Renal pelvis (tissue), 12 donors: ENCODE measurements at places on chromosomes 5 and 9. TPM values are rescaled to one million over a fixed set of nuclear protein-coding genes. Genes with fewer than 3 reads are reported as not detected.

DNA sequence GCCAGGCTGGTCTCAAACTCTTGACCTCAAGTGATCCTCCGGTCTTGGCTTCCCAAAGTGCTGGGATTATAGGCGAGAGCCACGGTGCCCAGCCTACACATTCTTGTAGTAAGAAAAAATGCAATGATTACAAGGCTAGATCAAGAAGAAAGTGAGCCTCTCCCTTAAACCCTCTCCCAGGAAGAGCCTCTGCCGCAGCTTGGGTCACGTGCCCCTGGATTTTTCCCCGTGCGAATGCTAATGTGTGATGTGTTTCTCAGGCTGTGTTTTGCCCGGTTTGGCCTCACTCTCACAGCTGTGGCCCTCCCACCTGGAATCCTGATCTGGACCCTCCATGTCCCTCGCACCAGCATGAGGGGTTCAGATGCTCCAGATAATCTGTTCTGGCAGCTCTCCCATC is 6.9 kb downstream of the PLPP7 start:
- DNase-seq: no peak

DNA sequence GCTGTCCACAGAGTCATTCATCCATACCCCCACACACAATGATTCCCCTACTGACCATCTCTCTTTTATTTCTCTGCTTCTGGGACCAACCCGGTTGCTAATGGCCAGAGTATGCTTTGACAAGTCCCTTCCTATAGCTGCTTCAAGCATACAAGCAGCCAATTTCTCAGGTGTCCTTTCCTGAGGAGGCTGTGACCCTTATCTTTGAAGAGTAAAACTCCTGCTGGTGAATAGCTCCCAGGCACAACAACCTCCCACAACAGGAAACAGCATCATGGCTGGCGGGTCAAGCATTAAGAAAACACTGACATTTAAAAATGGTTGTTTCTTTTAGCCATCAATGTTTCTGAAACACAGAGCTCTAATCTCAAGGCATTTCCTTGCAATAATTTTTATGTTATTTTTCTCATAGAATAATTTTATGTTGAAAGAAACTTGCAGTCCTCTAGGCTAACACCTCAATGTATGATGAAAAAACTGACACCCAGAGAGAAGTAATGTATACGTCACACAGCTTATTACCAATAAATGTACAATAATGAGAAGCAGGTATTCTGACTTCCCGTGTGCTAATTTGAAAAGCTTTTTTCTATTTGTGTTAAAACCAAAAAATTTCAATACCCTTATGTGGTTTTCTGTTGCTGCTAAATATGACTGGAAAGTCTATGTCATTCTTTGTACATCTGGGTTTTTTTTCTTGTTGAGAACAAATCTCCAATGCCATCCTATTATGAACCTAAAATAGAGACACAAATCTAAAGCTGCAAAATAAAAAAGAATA is 7.5 kb upstream of the PAM start:
- no peak for DNase-seq

GRCh38 chr5:142915813-142916424 is 145.7 kb downstream of the ARHGAP26 start:
- no peak for DNase-seq

GRCh38 chr9:116198344-116198743 is 44.8 kb downstream of the PAPPA start:
- no peak for DNase-seq

DNA sequence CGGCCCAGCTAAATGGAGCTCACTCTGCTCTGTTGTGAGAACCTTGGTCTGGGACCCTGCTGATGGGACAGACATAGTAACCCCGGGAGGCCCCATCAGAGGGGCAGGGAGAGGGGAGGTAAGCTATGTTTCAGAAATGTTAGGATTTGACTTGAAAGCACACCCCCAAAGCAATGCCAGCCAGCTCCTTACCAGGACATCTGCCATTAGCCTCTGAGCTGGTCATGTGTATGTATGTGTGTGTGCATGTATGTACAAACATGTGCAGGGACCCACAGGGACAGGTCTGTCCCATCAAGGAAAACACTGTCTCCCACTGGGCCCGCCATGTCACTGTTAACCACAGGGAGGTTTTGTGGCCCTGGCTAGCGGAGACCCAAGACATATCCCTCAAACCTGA is 14.5 kb downstream of the SLC22A4 start:
- DNase-seq: no peak

DNA sequence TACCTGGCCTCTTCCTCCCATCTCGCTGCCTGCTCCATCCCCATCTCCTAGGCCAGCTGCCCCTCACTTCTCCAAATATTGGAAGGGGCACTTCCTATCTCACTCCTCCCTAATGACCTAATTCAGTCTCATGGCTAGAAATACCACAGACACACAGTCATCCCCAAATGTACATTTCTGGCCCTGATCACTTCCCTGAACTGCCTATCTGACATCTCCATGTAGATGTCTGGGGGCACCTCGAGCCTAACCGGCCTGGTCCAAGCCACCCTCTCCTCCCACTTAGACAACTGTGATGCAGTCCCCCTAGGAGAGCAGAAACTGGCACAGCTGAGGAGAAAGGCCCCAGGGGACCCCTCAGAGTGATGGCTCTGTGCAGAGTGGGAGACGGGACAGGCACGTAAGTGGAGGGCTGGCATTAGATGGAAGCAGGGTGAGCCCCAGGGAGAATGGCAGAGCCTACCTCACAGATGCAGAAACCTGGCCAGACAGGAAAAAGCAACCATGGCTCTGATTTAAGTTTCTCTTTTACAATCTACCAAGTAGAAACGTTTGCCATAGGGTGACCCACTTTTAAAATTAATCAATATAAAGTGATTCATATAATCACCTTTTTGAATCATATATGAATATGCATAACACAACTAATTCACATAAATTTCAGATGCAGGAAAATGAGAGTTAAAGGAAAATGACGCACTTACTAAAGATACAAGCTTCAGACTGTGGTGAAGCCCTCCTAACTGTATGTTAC is 22.1 kb downstream of the CAMSAP1 start:
- DNase-seq: no peak

GRCh38 chr5:64437496-64437895 is 68.3 kb upstream of the RGS7BP start:
- no peak for DNase-seq

DNA sequence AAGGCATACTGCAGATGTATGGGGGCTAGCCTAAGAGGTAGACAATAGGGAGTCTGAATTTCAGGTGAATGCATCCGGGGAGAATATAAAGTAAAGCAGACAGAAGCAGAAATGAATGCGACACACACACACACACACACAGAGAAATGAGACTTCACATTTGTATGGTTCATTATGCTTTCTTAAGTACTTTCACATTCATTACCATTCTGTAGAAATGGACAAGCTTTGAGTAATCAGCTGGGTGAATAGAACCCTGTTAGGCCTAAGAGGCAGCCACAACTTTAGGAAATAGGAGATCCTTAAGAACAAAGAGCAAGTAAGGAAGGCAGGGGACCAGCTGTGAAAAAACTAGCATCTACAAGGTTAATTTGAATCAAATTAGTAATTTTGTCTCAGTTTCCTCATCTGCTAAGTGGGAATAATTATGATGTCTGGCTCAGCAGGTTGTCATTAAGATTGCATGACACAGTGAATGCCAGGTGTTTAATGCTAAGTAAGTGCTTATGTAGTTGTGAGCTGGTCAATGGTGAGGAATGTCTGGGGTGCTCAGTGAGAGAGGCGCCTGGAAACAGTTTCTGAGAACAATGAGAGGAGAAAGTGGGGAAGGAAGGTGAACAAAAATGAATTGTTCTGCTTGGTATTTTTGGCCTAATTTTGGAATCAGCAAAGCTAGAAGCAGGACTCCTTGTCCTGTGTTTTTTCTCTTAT is 265.8 kb upstream of the CLINT1 start:
- no peak for DNase-seq

DNA sequence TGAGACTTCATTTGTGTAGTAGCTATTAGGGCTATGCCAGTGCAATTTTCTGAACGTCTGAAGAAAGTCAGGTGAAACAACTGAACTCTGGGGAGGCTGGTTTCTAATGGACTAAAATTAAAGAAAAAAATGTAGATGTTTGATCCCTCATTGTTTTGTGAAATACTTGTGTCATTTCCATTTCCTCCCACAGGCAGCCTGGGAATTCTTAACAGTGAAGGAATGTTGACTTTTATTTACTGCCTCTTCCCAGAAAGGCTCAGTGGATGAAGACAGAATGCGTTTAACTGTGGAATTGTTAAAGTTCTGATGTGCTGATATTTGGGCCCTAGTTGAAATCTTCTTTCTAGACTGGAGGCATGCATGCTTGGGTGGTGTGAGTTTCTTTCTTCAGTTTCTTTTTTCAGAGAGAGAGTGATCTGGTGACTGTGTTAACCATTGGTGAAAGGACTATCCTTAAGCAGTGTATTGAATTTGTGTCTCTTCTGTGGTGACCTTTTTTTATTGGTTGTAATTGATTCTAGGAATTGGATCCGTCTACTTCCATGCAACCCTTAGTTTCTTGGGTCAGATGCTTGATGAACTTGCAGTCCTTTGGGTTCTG is 15.5 kb downstream of the ACER2 start:
- DNase-seq: no peak

GRCh38 chr5:101278917-101279316 is 375.8 kb upstream of the ST8SIA4 start:
- no peak for DNase-seq

GRCh38 chr5:162672061-162672460 is 604.5 kb downstream of the GABRG2 start:
- DNase-seq: no peak

DNA sequence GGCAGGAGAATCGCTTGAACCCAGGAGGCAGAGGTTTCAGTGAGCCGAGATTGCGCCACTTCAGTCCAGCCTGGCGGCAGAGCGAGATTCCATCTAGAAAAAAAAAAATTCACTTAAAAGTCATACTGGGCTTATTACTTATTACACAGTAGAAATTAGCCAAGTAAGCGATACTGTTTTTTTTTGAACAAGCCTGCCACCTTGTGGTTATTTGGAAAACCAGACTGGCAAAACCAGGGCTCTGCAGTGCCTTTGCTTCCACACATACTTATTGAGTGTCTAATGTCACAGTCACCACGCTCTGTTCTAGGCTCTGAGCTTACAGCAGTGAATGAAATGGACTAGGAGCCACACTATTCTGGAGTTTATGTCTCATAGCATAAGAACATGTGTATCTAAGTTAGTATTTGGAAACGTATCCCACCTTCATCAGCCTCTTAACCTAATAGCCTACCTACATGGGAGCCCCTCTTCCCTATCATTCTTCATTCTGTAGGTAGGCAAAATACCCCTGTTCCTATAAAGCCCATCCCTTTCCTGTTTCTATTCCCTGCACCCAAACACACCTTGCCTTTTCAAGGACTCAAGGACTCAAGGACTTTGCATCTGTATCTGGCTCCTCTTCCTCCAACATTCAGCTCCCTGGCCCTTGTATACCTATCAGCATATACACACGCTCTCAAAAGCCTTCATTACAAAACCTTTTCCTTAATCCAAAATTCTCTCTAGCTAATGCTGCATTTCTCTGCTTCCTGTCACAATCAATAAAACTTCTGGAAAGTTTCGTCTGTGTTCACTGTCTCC is 13.9 kb upstream of the BASP1 start:
- peak; percentile 73 for DNase-seq

DNA sequence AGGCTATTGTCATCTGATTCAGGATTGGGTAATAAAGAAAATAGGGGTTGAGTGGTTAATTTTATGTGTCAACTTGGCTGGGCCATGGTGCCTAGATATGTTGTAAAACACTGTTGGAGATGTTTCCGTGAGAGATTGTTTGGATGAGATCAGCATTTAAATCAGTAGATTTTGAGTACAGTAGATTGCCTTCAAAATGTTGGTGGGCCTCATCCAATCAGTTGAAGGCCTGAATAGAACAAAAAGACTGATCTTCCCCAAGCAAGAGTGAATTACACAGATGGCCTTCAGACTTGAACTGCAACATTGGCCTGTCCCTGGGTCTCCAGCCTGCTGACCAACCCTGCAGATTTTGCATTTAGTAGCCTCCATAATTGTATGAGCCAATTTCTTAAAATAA is 401.3 kb upstream of the KIF2A start:
- DNase-seq: no peak

GRCh38 chr9:18007621-18008020 is 428.8 kb downstream of the SH3GL2 start:
- no peak for DNase-seq

DNA sequence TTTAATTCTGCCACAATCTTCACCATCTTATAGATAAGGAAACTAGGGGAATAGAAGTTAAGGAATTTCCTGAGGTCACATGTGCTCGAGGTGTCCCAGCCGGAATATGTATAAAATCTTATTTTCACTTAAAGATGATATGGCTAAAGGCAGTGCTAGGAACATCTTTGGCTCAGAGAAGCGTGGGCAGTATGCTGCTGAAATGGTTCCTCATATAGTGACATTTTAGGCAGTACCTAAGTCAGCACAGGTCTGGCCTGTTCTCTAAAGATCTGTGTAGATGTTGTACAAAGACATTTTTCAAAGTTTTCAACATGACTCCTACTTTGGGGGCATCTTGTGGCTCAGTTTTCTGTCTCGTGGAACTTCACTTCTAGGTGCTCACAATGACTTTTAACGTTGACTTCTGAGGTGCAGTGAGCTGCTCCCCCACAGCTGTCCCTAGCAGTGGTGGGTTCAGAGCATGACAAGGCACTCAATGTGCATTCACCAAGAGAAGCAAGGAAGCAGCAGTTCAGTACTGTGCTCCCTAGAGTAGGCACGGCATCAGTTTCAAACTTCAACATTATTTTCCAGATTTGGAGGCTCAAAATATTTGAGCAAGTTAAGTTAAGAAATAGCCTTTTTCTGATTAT is 40.3 kb downstream of the TNFAIP8 start:
- no peak for DNase-seq

DNA sequence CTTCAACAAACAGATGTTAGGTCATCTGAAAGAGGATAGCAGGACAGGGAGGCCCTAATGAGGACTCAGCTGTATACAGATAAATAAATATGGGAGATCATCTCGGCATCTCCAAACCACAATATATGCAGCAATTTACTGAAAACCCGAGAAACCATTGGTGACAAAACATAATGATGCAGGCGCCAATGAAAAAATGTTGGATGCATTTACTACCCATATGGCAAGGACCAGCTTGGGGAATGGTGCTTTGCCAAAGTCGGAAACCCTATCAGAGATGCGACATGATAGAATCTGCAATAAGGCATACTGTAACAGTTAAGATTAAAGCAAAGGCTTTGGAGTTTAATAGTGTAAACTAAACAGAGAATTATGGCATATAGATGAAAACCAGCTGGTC is 92.0 kb downstream of the SNCAIP start:
- peak; percentile 42 for DNase-seq

GRCh38 chr9:22240619-22241018 is 206.0 kb upstream of the DMRTA1 start:
- DNase-seq: no peak

Gene SPATA9
- 2.4 TPM for polyA plus RNA-seq

Gene PDLIM7
- 117 TPM for polyA plus RNA-seq

Gene GGTA1
- 5.7 TPM for polyA plus RNA-seq

Gene FBLL1
- 0.90 TPM for polyA plus RNA-seq

Gene ANKRD55
- 1.3 TPM for polyA plus RNA-seq

Gene SLC6A19
- 77.3 TPM for polyA plus RNA-seq

Gene TLR4
- 8.7 TPM for polyA plus RNA-seq

Gene PIP5KL1
- 2.9 TPM for polyA plus RNA-seq

Gene SMAD5
- polyA plus RNA-seq: 55.6 TPM
